ENCODE measurements at places on chromosomes 11 and 22. TPM values are rescaled to one million over a fixed set of nuclear protein-coding genes. Genes with fewer than 3 reads are reported as not detected.

Gene LYVE1
- total RNA-seq: not detected

DNA sequence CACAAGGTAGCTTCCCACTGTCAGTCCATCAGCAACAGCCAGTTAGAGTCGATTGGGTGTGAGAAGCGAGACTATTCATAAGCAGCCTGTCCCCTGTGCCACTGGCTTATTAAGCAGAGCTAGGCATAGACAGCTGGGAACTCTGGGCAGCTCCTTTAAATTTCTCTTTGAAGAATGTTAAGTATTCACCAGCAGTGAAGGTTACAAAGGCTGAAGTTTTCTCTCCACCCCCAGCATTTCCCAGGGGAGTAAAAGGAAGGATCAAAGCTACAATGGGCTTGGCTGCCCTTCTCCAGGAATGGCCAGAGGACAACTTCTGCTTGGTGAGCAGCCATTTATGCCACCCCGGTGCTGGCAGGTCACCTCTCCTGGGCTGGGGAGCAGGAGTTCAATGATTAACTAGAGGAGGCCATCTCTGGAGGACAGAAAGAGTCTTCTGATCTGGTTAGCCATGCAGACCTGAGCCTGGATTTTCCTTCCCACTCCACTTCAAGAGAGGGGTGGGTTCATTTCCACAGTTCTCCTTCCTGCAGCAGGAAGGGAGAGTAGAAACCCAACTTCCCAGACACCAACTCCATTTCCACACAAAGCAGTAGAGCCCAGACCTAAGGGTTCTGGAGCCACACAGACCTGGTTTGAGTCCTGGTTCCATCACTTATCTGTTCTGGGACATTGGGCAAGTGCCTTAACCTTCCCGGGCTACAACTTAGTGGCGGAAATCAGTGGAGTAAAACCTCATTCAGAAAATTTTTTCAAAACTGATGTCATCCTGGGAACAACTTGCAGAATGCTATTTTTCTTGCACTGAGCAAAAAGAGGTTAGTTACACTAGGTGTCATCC lies 22.6 kb downstream of the POU2AF3 start:
- H3K4me3 ChIP-seq: no peak overlapping the region
- H3K27ac ChIP-seq: no peak overlapping the region
- DNase-seq: no peak
- H3K36me3 ChIP-seq: no peaks in the 10 kb centered on the region
- H3K4me1 ChIP-seq: no peaks in the 10 kb centered on the region

- no peak overlapping the region for H3K4me3 ChIP-seq
- DNase-seq: no peak
- no peaks in the 10 kb centered on the region for H3K27me3 ChIP-seq
- peaks cover 14% of the 10 kb centered on the region for H3K36me3 ChIP-seq
These were observed 7.7 kb upstream of the DLAT start for GRCh38 chr11:112017538-112017937.

DNA sequence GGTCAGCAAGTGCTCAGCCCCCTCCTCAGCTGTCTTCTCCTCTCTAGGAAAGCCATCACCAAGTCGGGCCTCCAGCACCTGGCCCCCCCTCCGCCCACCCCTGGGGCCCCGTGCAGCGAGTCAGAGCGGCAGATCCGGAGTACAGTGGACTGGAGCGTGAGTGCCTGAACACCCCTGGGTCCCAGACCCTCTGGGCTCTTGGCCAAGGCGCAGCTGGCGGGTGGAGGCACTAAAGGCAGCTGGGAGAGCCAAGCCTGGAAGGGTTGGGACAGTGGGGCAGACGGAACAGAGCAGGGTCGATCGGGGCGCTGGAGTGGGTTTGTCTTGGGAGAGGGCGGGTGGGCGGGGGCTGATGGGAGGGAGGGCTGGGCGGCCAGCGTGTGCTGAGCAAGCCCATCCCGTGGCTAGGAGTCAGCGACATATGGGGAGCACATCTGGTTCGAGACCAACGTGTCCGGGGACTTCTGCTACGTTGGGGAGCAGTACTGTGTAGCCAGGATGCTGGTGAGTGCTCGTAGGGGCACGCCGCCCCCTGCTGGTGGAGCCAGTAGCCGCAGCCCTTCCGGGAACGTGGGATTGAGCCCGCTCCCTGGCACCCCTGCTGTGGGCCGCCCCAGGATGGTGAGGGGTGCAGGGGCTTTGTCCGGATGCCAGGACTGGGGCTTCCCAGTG lies 14.1 kb upstream of the MDK start:
- peak; percentile 85 for DNase-seq
- H3K36me3 ChIP-seq: peaks cover 10% of the 10 kb centered on the region
- peaks cover 22% of the 10 kb centered on the region for H3K4me1 ChIP-seq
- no peak overlapping the region for H3K27ac ChIP-seq

DNA sequence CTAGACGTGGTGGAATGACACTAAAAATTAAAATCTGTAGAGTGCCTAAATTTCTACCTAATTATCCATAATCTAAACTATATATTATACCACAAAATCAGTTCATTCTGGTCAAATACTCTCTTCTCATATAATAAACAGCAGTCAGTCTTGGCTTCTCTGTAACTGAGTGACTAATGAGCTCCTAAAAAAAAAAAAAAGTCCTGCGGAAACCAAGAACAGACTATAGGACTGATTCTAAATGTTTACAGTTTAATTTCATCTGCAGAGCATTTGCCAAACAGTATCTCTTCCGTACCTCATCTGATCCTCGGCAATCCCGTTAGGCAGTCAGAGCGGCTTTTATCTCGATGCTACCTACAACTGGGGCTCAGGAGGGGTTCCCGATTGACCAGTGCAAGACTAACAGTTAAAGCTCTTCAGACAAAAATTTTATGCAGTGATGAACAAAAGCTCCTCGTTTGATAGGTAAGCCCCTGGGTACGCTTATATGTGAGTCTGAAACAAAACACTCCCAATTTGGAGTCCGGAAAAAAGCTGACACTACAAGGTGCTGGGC lies 686 bp downstream of the KIF18A start:
- H3K27ac ChIP-seq: peak overlapping the region; percentile 100
- peak overlapping the region; percentile 99 for H3K4me3 ChIP-seq
- H3K36me3 ChIP-seq: peaks cover 17% of the 10 kb centered on the region
- H3K27me3 ChIP-seq: no peaks in the 10 kb centered on the region
- H3K4me1 ChIP-seq: peaks cover 50% of the 10 kb centered on the region

GRCh38 chr11:65502555-65503367 lies 3.9 kb downstream of the MALAT1 start:
- H3K27ac ChIP-seq: no peak overlapping the region
- H3K36me3 ChIP-seq: peaks cover 37% of the 10 kb centered on the region
- H3K4me3 ChIP-seq: no peak overlapping the region
- H3K27me3 ChIP-seq: peaks cover 6% of the 10 kb centered on the region

GRCh38 chr11:82775736-82776346 lies 42.2 kb upstream of the FAM181B start:
- H3K4me3 ChIP-seq: no peak overlapping the region
- peaks cover 21% of the 10 kb centered on the region for H3K27me3 ChIP-seq
- peak; percentile 49 for DNase-seq
- no peaks in the 10 kb centered on the region for H3K36me3 ChIP-seq
- H3K27ac ChIP-seq: no peak overlapping the region

Gene B4GALNT4
- 0.32 TPM for total RNA-seq

DNA sequence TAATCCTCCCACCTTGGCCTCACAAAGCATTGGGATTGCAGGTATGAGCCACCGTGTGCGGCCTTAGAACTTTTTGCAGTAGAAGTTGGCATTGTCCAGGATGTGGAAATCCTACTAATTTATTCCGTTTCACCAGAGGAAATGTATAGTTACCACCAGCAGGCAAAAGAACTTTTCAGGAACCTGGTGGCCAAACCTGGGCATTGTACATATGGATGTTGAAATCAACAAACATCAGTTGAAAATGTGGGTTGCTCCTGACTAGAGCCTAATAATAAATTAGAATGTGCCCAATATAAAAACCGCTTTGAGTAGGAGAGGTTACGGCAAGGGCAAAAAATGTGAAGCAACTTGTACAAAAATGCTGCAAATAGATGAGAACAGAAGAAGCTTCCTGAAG lies 40.7 kb upstream of the XBP1 start:
- H3K27ac ChIP-seq: no peak overlapping the region
- no peak for DNase-seq
- H3K4me1 ChIP-seq: no peaks in the 10 kb centered on the region
- H3K27me3 ChIP-seq: peaks cover 10% of the 10 kb centered on the region
- H3K4me3 ChIP-seq: no peak overlapping the region
- H3K36me3 ChIP-seq: peaks cover 2% of the 10 kb centered on the region

- H3K36me3 ChIP-seq: peaks cover 5% of the 10 kb centered on the region
- no peaks in the 10 kb centered on the region for H3K27me3 ChIP-seq
- no peak overlapping the region for H3K27ac ChIP-seq
- H3K4me3 ChIP-seq: no peak overlapping the region
- DNase-seq: no peak
These were observed 138.4 kb downstream of the CRYBB2 start for GRCh38 chr22:25357606-25358420.

DNA sequence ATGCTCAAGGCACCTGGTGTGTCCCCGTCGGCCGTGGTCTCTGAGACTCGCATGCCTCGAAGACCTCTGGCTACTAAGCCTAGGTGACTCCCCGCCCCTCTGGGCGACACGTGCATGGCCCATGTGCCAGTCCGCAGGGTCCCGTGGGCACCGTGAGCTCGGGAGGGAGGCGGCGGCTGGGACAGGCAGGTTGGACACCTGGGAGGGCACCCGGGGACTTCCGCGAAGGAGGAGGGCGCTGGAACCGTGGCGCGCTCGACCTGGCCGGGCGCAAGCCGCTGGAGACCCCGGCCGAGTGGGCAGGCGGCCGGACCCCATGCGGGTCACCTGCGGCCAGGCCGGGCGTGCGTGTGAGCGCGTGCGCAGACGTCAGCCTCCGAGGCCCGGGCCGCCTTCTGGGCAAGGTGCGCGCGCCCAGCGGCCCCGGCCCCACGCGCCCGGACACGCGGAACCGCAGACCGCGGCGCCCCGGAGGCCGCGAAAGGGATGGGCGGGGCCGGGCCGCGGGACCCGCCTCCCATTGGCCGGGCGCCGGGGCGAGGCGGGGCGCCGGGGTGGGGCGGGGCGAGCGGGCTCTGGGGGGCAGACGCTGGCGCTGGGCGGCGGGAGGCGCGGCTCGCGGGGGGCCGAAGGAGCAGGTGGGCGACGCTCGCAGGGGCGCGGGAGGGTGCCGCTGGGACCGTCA lies 579 bp upstream of the RASD2 start:
- H3K27ac ChIP-seq: no peak overlapping the region
- H3K4me1 ChIP-seq: peaks cover 8% of the 10 kb centered on the region
- H3K4me3 ChIP-seq: peak overlapping the region; percentile 61
- peaks cover 39% of the 10 kb centered on the region for H3K27me3 ChIP-seq
- DNase-seq: peak; percentile 65

DNA sequence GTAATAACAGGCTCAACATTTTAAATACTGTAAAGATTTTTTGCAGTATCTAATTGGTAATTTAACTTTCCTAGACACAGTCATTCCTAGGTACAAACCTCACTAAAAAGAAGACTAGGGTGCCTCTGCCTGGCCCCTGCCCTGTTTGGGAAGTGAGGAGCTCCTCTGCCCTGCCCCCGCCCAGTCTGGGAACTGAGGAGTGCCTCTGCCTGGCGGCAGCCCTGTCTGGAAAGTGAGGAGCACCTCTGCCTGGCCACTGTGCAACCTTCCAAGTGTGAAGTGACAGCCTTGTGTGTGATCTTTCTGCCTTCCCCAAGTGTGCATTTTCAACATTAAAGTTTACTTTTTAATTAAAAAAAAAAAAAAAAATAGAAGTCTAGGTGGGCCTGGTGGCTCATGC lies 4.2 kb downstream of the CHORDC1 start:
- DNase-seq: no peak
- no peaks in the 10 kb centered on the region for H3K27me3 ChIP-seq
- H3K4me3 ChIP-seq: no peak overlapping the region
- no peak overlapping the region for H3K27ac ChIP-seq
- H3K4me1 ChIP-seq: peaks cover 46% of the 10 kb centered on the region

DNA sequence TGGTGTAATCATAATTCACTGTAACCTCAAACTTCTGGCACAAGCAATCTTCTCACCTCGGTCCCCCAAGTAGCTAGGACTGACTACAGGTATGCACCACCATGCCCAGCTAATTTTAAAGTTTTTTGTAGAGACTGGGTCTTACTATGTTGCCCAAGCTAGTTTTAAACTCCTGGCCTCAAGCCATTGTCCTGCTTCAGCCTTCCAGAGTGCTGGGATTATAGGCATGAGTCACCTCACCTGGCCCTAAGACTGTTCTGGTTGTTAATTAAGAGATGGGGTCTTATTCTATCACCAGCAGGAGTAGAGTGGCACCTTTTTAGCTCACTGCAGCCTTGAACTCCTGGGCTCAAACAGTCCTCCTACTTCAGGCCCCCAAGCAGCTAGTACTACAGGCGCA lies 52.0 kb upstream of the DEPDC7 start:
- H3K27me3 ChIP-seq: no peaks in the 10 kb centered on the region
- H3K4me3 ChIP-seq: no peak overlapping the region
- H3K4me1 ChIP-seq: peaks cover 15% of the 10 kb centered on the region

Gene POU2AF2
- total RNA-seq: not detected

GRCh38 chr22:37898441-37899181 lies 7.5 kb upstream of the MICALL1 start:
- H3K4me1 ChIP-seq: peaks cover 35% of the 10 kb centered on the region
- no peak overlapping the region for H3K27ac ChIP-seq
- H3K27me3 ChIP-seq: no peaks in the 10 kb centered on the region

- H3K27ac ChIP-seq: no peak overlapping the region
- H3K4me3 ChIP-seq: no peak overlapping the region
- no peak for DNase-seq
- H3K27me3 ChIP-seq: peaks cover 27% of the 10 kb centered on the region
- H3K4me1 ChIP-seq: no peaks in the 10 kb centered on the region
These were observed 66.0 kb upstream of the TIMP3 start for GRCh38 chr22:32735526-32735925.

DNA sequence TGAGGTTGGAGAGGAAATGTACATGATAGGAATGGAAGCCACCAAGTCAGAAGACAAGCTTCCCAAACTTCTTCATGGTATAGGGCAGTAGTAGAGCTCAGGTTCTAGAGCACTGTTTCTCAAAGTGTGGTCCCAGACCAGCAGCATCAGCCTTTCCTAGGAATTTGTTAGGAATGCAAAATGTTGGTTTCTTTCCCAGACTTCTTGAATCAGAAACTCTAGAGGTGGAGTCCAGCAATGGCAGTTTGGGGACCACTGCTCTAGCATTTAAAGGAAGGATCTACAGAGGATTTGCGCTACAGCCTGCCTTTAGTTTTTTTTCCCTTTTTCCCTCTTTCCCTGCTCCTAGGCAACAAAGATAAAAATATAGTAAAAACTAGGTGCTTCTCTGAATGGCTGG lies 17.0 kb upstream of the MMP12 start:
- H3K4me3 ChIP-seq: no peak overlapping the region
- DNase-seq: no peak
- no peak overlapping the region for H3K27ac ChIP-seq

Gene SAC3D1
- 24.3 TPM for total RNA-seq

DNA sequence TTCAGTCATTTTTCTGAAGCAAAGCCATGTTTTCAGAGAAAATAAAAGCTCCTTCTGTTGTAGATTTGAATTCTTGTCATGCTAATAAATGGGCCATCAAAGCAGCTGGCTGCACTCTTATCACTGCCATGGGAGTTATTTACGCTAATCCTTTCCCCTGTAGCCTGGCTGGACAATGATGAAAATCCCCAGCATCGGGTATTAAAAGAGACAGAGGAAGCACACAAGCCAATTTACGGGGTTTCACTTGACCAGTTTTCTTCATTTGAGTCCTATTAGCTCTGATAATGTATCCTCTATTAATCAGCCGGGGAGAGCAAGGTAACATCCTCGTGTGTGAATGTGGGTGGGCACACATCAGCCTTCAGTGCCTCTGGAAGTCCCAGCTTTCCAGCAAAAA lies 470.2 kb upstream of the API5 start:
- H3K36me3 ChIP-seq: no peaks in the 10 kb centered on the region
- no peaks in the 10 kb centered on the region for H3K4me1 ChIP-seq
- H3K27ac ChIP-seq: no peak overlapping the region
- no peaks in the 10 kb centered on the region for H3K27me3 ChIP-seq

- peak overlapping the region; percentile 31 for H3K27ac ChIP-seq
- no peaks in the 10 kb centered on the region for H3K27me3 ChIP-seq
- no peak for DNase-seq
- peaks cover 32% of the 10 kb centered on the region for H3K36me3 ChIP-seq
These were observed 2.1 kb downstream of the USP28 start for GRCh38 chr11:113873236-113873626.
